CD4-positive, alpha-beta T cell treated with Interleukin-2 at 100 ng/mL for 4 hours (primary cell): ENCODE measurements at places on chromosomes 4 and X.

DNA sequence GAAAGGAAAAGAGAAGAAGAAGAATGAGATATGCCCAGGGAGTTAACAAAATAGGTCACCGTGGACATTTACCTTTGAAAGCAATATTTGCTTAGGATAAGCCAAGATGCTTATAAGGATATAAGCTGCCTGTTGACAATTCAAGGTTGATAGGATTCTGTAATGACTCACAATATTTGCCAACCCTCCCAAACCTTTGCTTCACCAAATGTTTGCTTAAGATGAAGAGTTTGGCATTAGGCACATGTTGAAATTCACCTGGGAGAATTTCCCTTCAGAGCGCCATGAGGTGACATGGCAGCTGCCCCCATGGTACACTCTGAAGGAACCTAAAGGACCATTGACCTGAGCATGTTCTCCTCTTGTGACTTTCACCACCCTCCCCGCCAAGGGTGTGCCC lies 4.6 kb downstream of the PALLD start:
- no peak for DNase-seq

DNA sequence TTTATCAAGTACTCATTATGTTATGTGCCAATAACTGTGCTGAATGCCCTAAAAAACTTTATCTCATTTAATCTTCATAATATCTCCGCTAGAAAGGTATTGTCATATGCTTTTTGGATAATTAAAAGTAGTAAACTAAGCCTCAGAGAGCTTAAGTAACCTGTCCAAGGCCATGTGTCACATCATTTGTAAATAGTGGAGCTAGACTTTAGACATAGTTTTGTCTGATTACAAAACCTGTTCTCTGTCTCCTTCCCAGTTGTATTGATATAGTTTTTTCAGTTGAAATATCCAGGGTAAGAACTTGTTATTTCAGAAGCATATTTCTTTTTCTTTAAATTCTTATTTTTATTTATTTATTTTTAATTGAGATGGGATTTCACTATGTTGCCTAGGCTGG lies 66.7 kb downstream of the TENM3 start:
- no peak for DNase-seq

DNA sequence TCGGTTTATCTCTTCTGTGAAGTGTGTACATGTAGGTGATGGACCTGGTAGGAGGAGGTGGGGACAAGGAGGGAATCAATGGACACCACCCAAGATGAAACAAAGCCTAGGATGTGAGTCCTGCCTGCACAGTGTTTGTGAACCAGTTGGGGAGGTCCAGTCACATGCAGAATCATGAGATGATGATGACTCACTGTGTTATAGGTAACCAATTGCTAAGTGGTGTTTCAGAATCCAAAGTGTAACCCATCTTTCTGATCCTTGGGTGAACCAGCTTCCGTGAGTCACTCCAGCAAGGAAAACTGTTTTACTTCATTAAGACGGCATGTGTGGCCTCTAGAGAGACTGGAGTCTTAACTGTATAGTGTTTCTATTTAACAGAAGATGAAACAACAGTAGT lies 57.9 kb upstream of the HPF1 start:
- no peak for DNase-seq

- DNase-seq, result no peak
These were observed 72.1 kb downstream of the KLHL34 start for GRCh38 chrX:21586001-21586400.

GRCh38 chrX:139388254-139388653 lies 142.3 kb upstream of the F9 start:
- DNase-seq, result no peak

- no peak for DNase-seq
These were observed 17.0 kb downstream of the SLC9B1 start for GRCh38 chr4:103002551-103002950.

DNA sequence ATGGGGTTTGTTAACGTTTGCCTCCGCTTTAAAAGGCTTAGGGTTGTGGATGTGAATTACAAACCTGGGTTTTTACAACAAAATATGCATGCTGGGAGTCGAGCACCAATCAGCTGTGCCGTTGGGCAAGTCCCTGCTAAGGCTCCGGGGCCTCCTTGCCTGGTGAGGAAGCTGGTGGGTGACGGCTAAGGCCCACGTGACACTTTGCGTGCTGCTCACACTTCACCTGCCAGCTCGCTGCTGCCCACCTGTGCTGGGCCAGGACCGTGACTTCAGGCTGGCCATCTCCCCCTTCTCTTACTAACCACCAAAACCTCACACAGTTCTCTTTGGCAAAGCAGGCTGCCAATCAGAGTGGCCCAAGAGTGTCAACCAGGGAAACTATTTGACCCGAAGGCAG lies 178.3 kb downstream of the AFAP1 start:
- no peak for DNase-seq

DNA sequence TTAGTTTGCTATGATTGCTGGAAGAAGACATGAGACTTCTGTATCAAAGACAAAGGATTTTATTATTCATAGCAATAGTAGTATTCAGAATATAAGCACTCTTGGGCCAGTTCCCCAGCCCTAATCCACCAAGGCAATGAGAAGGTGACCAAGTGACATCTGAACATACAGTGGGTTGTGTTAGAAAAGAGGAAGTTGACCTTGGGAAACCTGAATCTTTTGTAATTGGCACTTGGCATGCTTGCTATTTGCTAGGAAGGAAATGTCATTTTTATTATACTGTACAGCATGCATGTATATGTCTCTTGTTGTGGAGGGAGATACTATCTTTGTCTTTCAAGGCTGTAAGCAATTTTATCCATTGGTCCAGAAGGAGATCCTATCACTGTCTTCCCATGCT lies 216.1 kb upstream of the FAT1 start:
- no peak for DNase-seq

- no peak for DNase-seq
These were observed 409.2 kb upstream of the FGF13 start for GRCh38 chrX:139120760-139121159.

GRCh38 chr4:105543346-105543745 lies 9.1 kb upstream of the ARHGEF38 start:
- no peak for DNase-seq

DNA sequence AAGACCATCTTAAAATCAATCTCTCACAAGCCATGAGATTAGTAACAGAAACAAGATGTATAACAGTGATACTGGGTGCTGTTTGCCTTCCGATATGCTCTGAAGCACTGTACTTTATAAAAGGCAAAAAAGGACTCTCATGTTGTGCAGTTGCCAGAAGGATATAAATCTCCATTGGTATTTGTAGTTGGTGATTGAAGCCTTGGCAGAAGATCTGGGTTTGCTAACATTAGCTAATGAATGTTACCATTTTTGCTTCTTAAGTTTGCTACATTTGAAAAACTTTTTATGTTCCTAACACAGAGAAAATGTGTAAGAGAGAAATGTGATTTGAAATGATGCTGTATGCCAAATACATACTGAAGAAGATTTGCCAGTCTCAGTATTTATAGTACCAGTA lies 44.4 kb downstream of the RAP1GDS1 start:
- no peak for DNase-seq
